Activated T-cell treated with anti-CD3 and anti-CD28 coated beads, Interleukin-2, amount 50 U/mL, for 72 hours (primary cell): ENCODE measurements at places on chromosomes 5 and 9. TPM values are rescaled to one million over a fixed set of nuclear protein-coding genes. Genes with fewer than 3 reads are reported as not detected.

DNA sequence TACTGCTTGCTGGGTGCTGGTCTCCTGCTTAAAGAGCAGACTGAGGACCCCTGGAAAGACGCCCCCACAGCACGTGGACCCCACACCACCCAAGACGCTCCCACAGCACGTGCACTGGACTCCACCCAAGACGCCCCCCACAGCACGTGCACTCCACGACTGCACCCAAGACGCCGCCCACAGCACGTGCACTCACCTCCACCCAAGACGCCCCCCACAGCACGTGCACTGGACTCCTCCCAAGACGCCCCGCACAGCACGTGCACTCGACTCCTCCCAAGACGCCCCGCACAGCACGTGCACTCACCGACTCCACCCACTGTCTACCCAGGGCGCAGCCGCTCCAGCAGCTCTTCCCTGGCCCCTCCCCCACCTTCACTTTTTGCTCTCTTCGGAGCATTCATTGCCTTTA is 50.5 kb downstream of the EHMT1 start:
- peaks cover 42% of the 10 kb centered on the region for H3K4me1 ChIP-seq
- DNase-seq, result no peak
- no peak overlapping the region for H3K4me3 ChIP-seq
- H3K27me3 ChIP-seq, result no peaks in the 10 kb centered on the region
- peaks cover 4% of the 10 kb centered on the region for H3K36me3 ChIP-seq

GRCh38 chr5:52665559-52665958 is 122.2 kb upstream of the ITGA1 start:
- no peaks in the 10 kb centered on the region for H3K4me1 ChIP-seq
- H3K4me3 ChIP-seq, result no peak overlapping the region

BTNL3 gene
- 0.10 TPM for total RNA-seq

F2RL2 gene
- total RNA-seq, result not detected

RNF224 gene
- total RNA-seq, result 0.14 TPM

RAB3C gene
- total RNA-seq, result not detected

DNA sequence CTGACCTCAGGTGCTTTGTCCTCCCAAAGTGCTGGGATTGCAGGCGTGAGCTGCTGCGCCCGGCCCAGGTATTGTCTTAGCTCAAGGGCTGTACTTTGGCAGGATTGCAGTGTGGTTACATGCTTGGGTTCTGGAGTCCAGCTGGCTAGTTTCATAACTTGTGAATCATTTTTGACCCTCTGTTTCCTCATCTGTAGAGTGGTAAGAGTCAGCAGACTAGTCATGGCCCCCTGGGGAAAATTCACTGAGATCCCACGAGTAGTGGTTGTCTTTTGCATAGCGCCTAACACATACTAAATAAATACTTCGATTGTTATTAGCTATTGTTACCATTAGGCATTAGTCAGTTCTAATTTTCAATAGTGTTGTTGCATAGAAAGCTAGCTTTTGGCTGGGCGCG is 14.3 kb downstream of the PTPA start:
- H3K4me3 ChIP-seq, result no peak overlapping the region
- no peaks in the 10 kb centered on the region for H3K27me3 ChIP-seq
- no peak overlapping the region for H3K27ac ChIP-seq

TMC1 gene
- total RNA-seq, result 0.43 TPM

DNA sequence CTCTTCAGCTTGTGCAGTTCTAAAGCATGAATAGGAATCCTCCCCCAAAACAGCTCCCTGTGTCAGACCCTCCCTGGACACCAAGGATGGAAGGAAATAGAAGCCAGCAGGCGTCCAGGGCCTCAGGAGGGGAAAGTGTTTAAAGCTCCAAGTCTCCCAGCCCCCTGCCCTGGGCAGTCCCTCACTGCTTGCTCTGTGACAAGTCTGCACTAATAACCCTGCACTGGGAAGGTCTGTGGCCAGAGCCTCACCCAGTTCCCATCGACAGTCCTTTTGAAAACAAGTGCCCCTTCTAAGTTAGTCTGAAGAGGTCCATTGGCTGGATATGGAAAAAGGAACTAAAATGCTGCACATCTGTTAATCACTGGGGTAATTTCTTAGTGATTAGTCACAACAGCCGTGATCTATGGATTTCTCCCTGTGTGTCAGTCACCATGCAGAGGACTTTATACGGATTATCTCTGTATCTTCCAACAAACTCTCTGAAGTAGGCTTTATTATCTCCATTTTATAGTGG is 195.3 kb downstream of the FBXL7 start:
- DNase-seq, result no peak
- no peaks in the 10 kb centered on the region for H3K27me3 ChIP-seq
- no peak overlapping the region for H3K27ac ChIP-seq
- no peaks in the 10 kb centered on the region for H3K36me3 ChIP-seq

- no peak overlapping the region for H3K27ac ChIP-seq
- H3K4me3 ChIP-seq, result no peak overlapping the region
- no peaks in the 10 kb centered on the region for H3K36me3 ChIP-seq
Observed at GRCh38 chr9:98344581-98344980, 89.1 kb upstream of the TBC1D2 start.

SYK gene
- total RNA-seq, result 0.44 TPM

- DNase-seq, result no peak
- H3K4me3 ChIP-seq, result no peak overlapping the region
- no peaks in the 10 kb centered on the region for H3K36me3 ChIP-seq
- peaks cover 5% of the 10 kb centered on the region for H3K4me1 ChIP-seq
Observed at GRCh38 chr5:61623401-61624069, 291.5 kb downstream of the ZSWIM6 start.

ANKRD34B gene
- not detected for total RNA-seq

DNA sequence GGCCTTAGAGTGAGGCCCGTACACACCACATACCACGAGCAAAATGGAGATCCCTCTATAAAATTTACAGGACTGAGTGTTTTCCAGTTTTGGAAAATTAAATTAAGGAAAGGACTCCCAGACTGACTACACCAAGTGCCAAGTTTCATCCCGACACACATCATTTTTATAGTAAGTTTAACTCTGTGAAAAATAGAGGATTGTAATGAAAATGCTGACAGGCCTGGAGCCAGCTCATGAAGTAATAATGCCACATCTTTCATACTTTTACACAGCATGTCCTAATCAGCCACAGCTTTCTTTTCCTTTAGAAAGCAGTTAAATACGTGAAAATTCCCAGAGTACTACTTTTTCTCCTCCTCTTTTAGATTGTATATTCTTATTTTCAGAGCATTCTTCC is 169.2 kb downstream of the SAXO1 start:
- H3K36me3 ChIP-seq, result no peaks in the 10 kb centered on the region
- H3K4me3 ChIP-seq, result no peak overlapping the region

SLC46A2 gene
- total RNA-seq, result not detected

DNA sequence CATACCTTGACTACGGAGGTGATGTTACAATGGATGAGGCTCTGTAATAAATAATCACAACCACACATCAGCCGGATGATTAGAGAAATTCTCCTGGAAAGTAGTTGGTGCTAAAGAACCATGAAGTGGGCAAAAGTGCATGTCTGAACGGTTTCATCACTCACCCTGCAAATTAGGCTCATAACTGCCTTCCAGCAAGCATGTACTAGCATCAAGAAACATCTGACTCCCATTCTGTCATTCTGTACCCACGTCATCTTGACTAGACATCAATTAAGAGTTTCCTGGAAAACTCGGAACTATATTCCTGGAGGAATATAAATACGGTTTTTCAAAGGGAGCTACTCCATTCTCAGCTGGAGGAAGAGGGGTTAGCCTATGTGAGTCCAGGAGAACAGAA is 52.2 kb downstream of the HSD17B3 start:
- peaks cover 5% of the 10 kb centered on the region for H3K4me1 ChIP-seq
- no peaks in the 10 kb centered on the region for H3K36me3 ChIP-seq
- H3K27ac ChIP-seq, result no peak overlapping the region
- no peak overlapping the region for H3K4me3 ChIP-seq
- no peak for DNase-seq
- peaks cover 50% of the 10 kb centered on the region for H3K27me3 ChIP-seq

DNA sequence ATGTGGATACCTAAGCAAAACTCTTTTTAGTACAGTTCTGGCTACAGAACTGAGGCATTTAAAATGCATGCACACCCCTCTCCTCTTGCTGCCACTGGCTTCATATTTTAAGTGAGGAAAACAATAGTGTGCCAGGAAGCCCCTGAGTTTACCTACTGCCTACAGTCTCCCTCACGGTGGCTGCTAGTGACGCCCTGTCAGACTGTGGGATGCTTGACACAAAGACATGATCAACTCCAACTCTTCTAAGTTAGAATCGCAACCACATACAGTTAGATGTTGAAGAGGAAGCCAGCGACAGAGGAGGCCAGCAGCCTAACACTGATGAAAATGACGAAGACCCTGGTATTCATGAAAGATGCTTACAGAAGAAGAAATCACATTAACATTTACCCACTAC is 1.3 kb downstream of the SEC16A start:
- peaks cover 10% of the 10 kb centered on the region for H3K36me3 ChIP-seq
- DNase-seq, result no peak
- H3K4me1 ChIP-seq, result peaks cover 28% of the 10 kb centered on the region
- peak overlapping the region; percentile 99 for H3K4me3 ChIP-seq
- peak overlapping the region; percentile 91 for H3K27ac ChIP-seq
- H3K27me3 ChIP-seq, result no peaks in the 10 kb centered on the region
